D721Med (cell line): ENCODE measurements at places on chromosomes 1 and 21.

DNA sequence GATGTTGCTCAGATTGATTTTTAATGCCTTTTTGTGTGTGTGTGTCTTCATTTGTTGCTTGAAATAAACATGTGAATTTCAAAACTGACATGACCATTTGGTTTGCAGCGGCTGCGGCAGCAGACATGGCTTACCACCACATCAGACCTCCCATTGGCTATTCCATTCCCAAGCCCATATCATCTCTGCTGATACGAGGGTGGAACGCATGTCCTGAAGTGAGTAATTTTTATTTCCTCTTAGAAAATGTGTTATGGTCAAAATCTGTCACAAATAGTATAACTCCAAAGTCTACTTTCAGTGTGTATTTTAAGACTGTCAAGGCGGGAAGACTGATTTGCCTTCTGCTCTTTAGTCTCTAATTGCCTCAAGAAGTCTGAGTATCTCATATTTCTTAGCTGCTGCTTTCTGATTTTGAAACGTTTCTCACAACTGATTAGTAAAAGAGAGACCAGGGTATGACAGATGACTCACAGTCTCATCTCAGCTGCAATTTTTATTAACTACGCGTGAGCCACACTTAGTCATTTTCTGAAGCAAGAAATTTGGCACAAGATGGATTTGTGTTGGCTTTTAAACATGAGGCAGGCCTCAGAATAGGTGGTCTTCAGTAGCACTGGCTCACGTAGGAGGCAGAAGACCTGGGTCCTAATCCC, 49.0 kb downstream of the LRRC53 start:
- DNase-seq: no peak

- no peak for DNase-seq
Measured at GRCh38 chr1:23561076-23561812, 1.9 kb upstream of the ID3 start.

GRCh38 chr1:215718575-215719287, 151.6 kb downstream of the KCTD3 start:
- DNase-seq: no peak

- no peak for DNase-seq
Measured at GRCh38 chr21:9763306-9763705, 758.1 kb upstream of the TPTE start.

GRCh38 chr1:20485527-20486456, at the start of gene CAMK2N1:
Gene CAMK2N1 (minus strand): TSS chr1:20486210. CDS start chr1:20485379, 831 bp downstream.
- peak; percentile 48 for DNase-seq

- DNase-seq: no peak
Measured at GRCh38 chr1:233097959-233098580, 147.7 kb downstream of the NTPCR start.

GRCh38 chr1:45974541-45975269, 157.7 kb downstream of the PIK3R3 start:
- no peak for DNase-seq

- no peak for DNase-seq
Measured at GRCh38 chr1:149942207-149942606, 5.5 kb upstream of the MTMR11 start.

DNA sequence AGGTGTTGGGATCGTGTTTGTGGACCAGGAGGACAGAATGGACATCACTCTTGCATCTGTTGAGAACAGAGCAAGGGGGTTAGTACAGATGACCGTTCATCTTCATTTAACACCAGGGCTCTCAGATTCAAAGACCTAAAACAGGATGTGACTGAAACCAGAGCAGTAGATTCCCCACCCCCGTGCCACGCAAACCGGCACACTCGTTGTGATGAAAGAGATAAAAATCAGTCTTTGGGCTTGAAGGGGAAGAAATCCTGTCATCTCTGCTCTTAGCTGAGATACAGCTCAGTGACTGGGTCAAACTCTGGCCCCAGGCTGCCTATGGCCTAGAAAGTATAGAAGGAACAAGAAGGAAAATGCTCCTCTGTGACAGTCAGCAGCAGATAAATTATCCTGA, 146.2 kb upstream of the KRTAP19-8 start:
- no peak for DNase-seq

- no peak for DNase-seq
Measured at GRCh38 chr1:25700626-25701025, 84.0 kb downstream of the MAN1C1 start.

DNA sequence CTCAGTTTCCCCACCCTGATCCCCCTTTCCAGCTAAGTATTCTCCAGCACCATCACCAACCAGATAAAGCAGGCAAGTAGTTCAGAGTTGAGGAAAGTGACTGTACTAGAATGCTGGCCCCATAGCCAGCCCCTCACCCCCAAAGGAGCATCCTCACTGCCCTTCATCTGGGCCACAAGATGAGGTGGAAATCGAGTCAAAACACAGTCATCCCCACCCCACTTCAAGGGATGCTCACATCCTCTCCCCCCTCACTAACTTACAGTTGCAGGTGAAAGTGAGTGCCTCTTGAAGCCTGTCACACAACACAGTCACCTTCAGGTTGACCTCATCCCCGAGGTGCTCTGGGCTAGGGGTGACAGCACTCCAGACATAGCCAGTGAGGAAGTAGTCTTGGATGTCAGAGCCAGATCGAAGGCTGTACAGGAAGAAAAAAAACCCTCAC, 30.4 kb downstream of the PIK3C2B start:
- DNase-seq: no peak

DNA sequence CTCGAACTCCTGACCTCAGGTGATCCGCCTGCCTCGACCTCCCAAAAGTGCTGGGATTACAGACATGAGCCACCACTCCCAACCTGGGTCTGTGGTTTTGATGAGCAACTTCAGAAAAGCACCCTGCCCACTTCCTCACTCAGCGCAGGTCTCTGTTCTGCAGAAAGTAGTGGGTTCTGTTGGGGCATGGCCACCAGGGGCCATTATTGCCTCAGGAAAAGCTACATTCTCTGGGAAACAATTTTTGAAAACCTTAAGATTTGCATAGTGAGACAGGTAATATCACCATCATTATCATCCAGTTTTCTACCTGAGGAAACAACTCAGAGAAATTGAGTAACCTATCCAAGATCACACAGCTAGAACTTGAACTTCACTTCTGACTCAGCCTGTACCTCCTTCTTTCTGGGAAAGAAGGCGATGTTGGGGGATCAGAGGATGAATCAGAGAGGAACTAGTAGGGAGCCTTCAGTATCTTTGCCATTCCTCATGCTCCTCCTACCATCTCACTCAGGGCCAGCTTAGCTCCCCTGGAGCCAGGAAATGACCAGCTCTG, 7.1 kb upstream of the NES start:
- no peak for DNase-seq

- no peak for DNase-seq
Measured at GRCh38 chr1:178055779-178056471, 38.0 kb upstream of the RASAL2 start.

DNA sequence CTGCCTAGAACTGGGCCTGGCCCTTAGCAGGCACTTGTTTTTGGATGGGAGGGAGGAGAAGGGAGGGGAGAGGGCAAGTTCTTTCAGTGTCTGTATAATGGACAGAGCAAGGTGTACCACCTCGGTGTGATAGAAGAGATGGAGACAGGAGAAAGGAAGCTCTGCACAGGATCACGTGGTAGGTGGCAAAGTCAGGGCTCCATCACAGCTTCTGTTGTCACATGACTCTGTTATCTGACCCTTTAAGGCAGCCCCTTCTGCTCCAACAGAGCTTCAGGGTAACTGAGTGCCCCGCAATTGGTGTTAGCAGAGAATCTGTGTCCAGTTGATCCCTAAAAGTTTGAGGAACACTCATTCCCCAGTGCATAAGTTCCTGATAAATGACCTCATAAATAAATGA, 16.5 kb upstream of the ETS2 start:
- no peak for DNase-seq

DNA sequence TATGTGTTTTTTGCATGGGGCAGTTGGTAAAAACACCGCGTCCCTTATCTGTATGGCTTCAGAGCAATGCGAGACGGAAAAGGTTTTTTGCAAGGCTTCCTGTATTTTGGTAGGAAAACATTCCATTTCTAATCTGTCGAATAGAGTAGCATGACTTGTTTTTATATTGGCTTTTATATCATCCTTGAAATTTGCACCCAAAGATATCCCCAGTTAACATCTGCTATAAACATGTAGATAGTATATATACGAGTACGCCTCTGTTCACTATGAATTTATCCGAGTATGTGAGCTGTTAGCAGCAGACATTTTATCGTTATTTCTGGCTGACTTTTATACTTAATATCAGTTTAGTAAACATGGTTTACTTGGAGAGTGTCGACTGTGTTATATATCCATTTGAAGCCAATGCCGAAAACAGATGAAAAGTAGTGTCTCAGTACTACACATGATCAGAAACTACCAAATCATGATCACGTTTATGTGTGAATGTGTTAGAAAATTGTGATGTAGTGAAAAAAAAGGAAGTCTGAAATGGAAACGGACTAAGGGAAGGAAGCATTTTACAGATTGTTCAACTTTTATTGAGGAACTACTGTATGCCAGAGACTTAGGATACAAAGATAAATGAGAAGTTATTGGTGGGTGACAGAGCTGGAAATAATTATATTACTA, 1.0 kb downstream of the LEPR start:
- DNase-seq: no peak

- peak; percentile 37 for DNase-seq
Measured at GRCh38 chr1:1540090-1540817, at the start of gene TMEM240. Gene TMEM240 (minus strand): TSS chr1:1540624. CDS start chr1:1540346, 278 bp downstream.

DNA sequence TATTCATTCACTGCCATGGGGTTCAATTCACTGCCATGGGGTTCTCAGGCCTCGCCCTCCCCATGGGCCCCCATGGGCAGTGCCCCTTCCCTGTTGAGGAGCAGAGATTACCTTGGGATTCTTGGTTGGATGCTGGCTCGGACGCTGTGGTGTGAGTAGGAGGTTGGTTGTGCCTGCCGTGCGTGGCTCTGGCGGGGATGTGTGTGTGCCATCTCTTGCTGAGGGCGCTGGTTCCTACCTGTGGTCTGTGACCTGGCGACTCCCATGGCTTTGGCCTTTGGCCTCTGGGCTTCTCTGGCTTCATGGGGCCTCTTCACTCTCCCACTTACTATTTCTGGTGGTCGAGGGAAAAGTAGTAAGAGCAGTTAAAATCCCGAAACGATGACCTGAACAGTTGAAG, 42.1 kb downstream of the PCNT start:
- DNase-seq: no peak

DNA sequence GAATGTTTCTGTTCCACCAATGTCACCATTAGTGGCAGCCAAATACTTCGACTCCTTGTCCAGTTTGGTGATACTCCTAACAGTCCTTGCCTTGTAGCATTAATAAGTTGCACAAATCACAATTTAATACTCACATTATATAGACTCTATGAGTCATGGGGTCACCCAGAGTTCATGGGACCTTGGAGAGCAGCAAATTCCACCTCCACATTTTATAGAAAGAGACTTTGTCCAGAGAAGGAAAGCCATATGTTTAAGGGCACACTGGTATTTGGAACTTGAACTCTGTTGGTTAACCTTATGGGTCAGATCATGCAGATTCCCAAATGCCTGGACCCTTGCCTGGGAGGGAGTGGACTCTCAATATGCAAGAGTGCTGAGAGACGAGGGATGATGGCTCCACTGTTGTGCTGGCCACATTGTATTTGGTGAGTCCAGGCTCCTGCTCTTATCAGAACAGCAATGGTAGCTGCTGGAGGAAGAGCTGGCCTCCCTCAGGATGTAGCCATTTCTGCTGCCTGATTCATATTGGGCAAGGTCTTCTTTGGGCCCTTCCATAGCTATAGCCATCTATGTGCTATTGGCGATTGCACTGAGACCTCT, 30.6 kb downstream of the DNAJC6 start:
- no peak for DNase-seq

GRCh38 chr1:160431006-160431405, 30.6 kb downstream of the VANGL2 start:
- no peak for DNase-seq

DNA sequence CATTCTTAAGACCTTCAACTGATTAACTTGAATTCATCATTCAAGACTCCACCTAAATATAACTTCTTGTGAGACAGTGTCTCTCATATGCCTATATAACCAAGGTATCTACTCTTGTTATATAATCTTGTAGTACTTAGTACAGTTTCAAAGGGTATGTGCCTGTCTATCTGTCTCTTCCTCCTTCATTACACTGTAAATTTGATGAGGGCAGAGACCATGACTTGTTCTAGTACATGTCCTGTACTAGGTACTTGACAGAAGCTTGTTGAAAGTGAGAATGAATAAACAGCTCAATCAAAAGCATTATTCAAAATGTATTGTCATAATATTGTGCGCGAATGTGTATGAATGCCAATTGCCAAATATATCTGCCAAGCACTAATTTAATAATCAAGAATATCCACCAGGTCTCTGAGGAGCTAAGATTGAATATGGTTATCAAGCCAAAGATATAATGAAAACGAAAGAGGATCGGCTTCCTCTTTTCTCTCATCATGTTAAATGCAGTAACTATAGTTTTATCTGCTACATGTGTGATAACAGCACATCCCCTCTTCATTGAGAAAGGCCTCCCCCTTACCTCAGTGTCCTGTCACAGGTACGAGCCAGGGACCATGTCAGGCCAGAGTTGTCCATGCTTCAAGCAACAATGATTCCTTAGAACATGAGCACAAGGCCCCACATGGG, 117.3 kb downstream of the UCHL5 start:
- no peak for DNase-seq

DNA sequence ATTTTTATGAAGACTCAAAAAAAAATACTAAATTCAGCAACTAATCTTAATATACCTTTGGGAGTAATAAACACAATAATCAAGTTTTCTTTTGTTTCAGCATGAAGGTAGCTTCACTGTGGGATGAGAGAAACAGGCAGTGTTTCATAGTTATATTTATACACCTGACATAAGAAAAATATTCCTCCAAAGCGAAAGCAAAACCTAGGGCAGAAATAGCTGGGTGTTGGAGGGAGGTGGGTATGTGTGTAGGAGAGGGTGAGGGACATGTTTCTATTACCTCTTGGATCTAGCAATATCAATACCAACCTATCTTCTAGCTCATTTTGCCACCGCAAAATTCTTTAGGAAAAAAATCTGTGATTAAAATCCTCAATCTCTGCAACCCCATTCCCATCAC, 24.9 kb upstream of the MAN1A2 start:
- DNase-seq: no peak

DNA sequence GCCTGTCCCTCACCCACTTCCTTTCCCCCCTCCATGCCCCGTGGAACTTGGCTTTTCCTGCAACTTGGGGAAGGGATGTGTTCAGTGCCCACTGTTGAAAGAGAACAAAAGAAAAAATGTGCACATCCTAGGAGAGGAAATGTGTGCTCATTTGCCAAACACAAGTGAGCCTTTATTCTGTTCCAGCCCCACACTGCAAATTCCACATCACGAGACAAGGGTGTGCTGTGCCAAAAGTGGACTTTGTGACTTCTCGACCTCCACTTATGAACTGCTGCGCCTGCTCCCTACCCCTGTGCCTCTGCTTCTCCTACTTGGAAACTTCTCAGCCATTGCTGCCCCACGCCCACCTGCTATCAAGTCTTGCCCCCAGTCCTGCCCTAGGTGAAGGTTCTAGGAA, 97.0 kb upstream of the GRIK3 start:
- no peak for DNase-seq
